SK-N-DZ (cell line): ENCODE measurements at places on chromosomes 2 and 18.

DNA sequence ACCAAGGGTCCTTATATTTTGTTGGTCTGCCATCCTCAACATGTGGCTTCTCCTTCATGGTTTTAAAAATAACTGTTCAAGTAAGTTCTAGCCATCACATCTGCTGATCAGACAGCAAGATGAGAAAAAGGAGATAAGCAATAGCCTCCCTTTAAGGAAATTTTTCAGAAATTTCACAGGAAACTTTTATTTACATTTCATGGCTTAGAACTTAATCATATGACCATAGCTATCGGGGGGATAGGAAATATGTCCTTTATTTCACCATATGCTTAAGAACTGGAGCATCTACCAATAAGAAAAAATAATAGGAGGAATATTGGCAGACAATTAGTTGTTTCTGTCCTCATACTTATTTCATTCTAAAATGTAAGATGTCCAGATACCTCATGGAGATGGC lies 16.2 kb downstream of the ATF2 start:
- no peak for DNase-seq

- no peak for DNase-seq
Observed at GRCh38 chr18:9182852-9183399, 46.3 kb downstream of the ANKRD12 start.

GRCh38 chr2:187338679-187339121 lies 109.4 kb downstream of the CALCRL start:
- DNase-seq = no peak

- DNase-seq = no peak
Observed at GRCh38 chr18:48804856-48805610, 145.7 kb downstream of the SMAD7 start.

- DNase-seq = no peak
Observed at GRCh38 chr2:226813148-226813701, 13.6 kb upstream of the IRS1 start.

GRCh38 chr2:41618754-41619153 lies 429.1 kb upstream of the PKDCC start:
- DNase-seq = no peak

DNA sequence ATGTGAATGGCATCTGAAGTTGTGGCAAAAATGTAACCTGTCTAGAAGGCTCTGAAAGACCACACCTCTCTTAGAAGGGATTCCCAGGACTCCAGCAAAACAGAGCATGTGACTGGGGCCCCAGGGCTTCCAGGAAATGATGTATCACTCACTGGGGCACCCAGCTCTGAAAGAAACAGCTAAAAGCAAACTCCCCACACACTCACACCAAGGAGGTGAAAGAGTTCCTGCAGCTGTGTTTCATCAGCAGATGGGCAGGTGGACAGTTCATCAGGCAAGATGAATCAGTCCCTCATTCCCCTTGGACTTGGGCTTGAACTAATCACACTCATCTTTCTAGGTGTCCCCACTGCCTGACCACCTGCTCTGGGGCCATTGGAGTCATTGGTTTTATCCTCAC lies 76.2 kb downstream of the CCBE1 start:
- no peak for DNase-seq

- DNase-seq = no peak
Observed at GRCh38 chr2:150280231-150280630, 207.2 kb downstream of the RND3 start.

GRCh38 chr18:74066018-74066417 lies 81.6 kb downstream of the FBXO15 start:
- DNase-seq = no peak

DNA sequence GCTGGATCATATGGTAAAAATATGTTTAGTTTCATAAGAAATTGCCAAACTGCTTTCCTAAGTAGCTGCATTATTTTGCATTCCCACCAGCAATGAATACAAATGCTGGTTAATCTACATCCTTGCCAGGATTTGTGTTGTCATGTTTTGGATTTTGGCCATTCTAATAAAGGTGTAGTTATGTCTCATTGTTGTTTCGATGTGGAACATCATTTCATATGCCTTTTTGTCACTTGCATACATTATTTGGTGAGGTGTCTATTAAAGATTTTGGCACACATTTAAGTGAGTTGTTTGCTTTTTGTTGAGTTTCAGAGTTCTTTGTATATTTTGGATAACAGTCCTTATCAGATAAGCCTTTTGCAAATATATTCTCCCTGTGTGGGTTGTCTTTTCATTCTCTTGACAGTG lies 299.2 kb upstream of the TFPI start:
- no peak for DNase-seq

GRCh38 chr18:6543330-6543908 lies 128.7 kb upstream of the L3MBTL4 start:
- peak; percentile 45 for DNase-seq

GRCh38 chr2:212943351-212943750 lies 208.1 kb downstream of the IKZF2 start:
- no peak for DNase-seq

DNA sequence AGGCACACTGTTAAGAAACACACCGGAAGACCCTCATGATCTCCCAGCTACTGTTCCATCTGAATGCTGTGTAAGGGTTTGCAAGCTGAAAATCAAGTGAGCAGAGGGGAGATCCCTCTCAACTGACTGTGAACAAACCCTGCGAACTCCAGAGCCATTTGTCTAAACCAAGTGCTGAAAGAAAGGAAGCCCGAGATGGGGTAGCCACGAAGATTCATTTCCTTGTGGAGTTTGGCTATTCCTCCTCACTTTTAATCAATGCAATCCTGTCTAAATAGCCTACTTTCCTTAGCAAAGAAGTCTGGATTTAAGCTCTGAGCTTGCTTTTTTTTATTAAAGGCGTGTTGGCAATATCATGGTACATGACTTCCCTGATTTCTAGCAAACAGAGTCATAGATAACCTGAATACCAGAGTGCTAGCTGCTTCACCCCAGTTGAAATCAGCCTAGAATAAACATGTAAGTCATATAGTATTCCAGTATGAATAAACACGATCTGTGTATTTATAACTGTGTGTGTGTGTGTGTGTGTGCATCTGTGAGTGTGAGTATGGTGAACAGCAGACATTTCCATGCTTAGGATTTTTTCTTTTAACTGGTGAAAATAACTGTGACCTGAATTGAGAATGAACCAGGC lies 365.2 kb downstream of the ZNF521 start:
- no peak for DNase-seq

DNA sequence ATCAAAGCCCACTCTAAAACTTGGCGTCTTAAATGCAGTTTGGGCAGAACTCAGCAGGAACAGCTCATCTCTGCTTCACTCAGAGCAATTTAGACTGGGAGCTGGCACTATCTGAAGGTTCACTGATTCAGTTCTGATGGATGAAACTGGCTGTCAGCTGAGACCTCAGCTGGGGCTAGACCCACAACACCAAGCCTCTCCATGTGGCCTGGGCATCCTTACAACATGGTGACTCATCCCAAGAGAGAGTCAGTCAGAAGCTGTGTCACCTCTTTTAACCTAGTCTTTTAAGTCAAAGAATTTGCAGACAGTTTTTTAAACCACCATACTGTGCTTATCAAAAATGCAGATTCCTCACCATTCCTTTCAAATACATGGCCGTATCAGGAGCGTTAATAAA lies 62.6 kb upstream of the ZNF397 start:
- DNase-seq = no peak

DNA sequence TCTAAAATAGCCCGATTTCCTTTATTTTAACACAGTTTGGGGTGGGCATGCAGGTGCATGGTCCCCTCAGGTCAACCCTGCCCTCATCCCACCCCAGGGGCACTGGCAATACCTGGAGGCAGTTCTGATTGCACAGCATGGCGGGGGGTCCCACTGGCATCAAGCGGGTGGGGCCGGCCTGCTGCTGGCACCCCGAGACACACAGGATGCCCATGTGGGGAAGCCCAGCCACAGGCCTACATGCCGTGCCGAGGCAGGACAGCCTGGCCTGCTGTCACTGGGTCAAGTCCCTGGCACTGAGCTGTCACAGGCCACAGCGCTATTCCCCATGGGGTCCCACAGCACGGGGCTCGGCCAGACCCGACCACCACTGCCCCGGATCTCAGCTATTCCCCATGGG lies 11.9 kb upstream of the KCNG2 start:
- DNase-seq = no peak

GRCh38 chr2:152716805-152717227 lies 445 bp downstream of the PRPF40A start:
- no peak for DNase-seq

GRCh38 chr18:12011199-12011956 lies 30.1 kb downstream of the IMPA2 start:
- DNase-seq = no peak

DNA sequence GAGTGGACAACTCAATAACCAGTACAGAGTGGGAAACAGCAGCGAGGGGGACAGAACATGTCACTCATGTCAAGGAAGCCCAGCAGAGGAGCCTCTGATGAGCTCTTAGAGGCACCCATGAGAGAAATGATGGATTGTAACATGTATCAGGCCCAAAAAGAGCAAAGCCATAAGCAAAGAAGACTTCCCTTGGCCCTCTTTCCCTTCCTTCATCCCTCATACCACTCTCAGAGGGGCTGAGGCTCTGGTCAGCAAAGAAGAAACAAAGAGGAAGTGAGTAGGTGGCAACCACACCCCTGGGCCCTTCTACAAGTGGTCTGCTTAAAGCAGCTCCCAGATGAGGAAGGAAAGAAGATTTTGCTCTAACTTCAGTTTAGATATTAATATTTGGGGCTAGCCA lies 112.8 kb downstream of the CDC42EP3 start:
- no peak for DNase-seq

DNA sequence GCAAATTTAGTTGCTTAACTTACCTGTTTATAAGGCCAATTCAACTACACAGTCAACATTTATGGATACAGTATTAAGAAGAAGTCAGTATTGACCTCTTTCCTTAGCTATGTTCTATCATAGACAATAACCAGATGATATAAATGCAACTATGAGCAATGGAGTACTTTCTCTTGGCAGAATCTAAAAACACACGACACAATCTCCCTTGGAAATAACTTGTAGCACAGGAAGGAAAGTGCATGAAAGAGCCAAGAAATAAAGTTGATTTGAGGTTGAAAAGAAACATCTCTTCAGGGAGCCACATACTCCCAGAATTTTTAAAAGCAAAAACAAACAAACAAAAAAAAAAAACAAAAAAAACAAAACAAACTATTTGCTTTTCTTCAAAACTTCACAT lies 145.0 kb downstream of the EVA1A start:
- DNase-seq = no peak

GRCh38 chr18:74472312-74472711 lies 15.2 kb upstream of the DIPK1C start:
- DNase-seq = no peak

GRCh38 chr2:239304533-239305221 lies 96.1 kb downstream of the HDAC4 start:
- no peak for DNase-seq

DNA sequence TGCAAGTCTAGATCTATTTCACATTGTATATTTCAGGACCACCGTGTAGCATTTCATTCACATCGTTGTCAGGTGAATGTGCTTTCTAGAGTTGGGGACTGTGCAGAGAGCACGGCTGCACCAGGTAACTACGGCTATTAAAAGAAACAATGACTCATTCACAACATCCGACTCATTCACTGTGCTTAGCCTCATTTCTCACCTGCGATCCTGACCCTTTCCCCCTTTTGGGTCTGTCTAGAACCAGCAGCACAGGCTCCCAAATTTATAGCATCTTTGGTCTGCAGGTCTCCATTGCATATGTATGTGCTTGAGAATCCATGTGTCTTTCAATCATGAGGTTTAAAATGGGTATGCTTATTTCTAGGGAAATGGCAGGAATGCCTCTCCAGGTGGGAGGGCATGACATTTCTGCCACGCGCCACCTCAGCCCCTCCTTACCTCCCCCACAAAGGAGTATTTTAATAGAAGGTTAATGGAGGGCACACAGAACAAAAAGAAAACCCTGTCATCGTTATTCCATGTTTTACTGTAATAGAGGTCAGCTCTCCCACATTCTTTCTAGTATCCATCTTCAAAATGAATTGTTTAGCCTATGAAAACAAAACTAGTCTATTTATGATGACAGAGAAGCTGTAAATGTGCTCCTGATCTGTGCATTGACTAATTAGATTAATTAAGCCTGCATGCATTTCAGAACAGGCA lies 246.7 kb upstream of the EPHA4 start:
- DNase-seq = no peak

DNA sequence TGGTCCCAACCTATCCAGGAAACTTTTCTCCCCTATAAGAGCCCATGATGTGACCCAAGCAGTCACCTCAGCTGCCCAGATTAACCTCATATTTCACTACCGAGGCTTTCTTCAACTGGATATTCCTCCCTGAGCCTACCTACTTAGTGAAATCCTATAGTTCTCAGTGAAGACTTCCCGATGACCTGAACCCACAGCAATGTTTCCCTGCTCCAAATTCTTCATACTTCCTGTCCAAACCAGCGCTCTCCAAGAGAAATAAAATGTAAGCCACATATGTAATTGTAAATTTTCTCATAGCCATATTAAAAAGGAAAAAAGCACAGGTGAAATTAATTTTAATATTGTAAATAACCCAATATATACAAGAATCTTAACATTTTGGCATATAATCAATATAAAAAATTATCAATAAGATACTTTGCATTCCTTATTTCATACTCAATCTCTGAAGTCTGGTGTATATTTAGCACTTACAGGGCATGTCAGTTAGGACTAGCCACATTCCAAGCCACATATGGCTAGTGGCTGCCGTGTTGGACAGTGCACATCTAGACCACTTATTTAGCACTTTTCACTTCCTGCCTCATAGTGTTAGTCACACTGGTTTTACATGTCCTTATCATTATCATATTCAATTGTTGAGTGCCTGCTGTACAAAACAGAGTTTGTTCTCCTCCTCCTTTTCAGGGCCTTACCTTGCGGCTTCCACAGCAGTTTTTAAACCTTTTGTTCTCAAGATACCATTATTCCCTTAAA lies 1.9 kb upstream of the STAT4 start:
- no peak for DNase-seq

DNA sequence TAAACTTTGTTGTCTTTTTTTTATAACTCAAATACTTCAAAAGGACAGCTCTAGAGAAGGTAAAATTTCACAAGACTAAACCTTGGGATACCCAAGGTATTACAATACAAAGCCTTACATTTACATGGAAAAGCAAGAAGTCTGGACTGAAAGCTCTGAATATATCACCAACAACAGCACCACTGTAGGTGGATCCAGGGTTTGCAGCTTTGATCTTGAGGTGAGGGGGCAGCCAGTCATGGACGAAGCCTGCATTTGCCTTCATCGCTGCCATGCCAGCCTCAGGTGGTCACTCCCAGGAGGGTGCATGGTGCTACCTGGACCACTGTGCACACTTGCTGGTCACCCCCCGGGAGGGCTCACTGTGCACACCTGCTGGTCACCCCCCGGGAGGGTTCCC lies 36.6 kb downstream of the RBFA start:
- no peak for DNase-seq

- no peak for DNase-seq
Observed at GRCh38 chr2:96336873-96337272, 1.3 kb downstream of the NCAPH start.

DNA sequence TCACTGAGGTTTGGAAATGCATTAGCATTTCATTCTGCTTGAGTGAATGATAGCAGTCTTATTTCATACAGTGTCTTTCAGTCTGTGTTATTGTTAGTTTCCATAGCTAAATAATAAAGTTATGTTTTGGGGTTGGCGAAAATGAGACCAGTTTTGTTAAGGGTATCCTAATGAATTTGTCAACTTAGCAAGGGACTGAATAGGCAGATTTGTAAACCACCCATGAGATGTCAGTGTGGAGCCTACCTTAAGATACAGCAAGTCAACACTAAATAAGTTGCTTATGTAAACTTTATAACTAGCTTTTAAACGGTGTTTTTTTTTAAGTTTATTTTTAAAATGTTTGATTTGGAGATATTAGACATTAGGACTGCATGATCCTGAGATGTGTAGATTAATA lies 11.9 kb downstream of the NAPG start:
- DNase-seq = no peak
